SJSA1 (cell line): ENCODE measurements at places on chromosomes 7 and 10.

GRCh38 chr7:134767520-134768168, 11.8 kb upstream of the CALD1 start:
- DNase-seq: no peak

DNA sequence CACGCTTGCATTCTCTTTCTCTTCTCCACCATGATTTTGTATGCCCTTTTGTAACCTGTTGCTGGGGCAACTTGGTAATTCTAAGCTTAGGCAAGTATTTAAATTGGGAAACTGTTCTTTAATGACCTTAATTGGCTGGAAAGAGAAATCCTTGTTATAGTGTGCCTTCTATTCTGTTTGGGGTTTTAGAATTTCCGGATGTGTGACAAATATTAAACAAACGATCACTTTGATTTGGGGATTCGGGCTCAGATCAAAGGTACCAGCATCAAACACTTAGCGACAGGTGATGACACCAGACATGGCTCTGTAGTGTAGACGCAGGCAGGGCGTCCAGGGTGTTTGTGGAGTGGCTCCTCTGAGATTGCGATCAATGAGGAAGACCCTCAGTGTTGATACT, 55.0 kb downstream of the RAB11FIP2 start:
- no peak for DNase-seq

DNA sequence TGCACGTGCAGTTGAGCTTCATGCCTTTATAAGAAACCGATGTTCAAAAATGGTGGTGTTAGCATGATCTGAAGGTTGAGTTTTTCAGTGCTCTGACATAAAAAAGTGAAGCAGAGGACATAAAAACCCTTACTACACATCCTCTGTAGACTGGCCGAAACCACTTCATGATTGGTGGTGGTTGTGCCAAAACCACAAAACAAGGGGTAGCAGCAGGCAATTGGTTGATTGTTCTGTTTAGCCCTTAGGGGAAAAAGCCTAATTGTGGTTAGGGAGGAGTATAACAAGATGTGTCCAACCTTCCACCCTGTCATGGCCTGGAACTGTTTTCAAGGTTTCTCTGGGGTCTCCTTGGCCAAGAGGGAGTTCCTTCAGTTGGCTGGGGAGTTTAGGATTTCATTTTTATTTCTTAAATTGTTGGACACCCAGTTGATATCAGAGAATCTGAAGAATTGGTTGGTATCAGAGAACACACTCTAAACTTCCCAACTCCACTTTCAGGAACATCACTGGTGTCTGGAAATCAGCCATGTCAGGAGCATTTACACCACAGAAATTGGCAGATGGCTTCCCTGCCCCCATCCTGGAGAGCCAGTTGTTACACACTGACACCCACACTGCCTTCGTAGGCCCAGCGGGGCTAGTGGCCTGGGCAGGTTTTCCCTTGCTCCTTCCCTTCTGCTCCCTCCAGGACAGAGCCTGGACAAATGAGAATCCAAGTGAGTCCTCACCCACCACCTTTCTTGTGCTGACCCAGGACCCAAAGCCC, 18.8 kb downstream of the MRPS24 start:
- DNase-seq: no peak

GRCh38 chr10:114767101-114767985, 54.2 kb upstream of the FHIP2A start:
- no peak for DNase-seq

DNA sequence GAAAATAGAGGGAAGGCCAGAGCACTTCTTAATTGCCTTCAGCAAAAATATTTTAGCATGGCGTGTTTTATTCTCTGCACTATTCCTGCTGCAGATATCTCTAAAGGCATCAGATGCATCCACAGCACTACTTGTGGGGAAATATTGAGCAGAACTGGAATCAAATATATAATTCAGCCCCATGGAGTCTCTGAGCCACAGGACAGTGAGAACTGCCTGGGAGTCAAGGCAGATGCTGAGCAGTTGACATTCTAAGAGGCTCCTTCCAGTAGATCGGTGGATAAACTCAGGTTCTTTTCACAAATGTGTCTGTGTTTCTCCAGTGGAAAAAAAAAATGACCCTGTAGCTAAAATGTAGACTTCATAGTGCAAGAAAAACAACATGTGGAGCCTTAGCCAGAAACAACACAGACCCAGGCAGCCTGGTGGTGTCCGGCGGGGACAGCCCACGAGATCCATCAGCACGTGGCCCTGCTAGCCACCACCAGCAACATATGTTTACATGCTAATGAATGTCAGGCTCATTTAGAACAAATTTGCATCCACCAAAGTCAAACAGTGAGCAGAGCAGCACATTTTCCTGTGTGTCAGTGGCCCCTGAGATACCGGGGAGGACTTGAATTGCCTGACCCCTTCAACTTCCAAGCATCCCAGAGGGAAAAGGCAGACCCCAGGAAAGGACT, 123.3 kb upstream of the PFKP start:
- no peak for DNase-seq

DNA sequence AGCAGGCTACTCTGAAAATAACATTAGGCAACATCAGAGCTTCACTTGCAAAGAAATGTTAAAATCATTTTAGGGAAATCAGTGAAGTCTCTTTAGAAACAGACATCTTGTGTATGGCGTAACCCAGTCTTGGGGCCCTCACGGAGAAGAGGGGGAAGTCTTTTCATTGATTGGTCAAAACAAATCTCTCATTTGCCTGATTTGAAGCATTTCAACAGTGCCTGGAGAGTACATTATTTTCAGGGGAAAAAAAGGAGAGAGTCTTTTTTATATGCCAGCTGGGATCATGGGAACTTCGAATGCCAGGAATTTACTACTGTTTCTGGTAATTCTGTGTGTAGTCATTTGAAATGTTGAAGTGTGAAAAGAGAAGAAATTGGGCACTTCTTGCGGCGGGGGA, 471.4 kb downstream of the PLXDC2 start:
- DNase-seq: no peak

DNA sequence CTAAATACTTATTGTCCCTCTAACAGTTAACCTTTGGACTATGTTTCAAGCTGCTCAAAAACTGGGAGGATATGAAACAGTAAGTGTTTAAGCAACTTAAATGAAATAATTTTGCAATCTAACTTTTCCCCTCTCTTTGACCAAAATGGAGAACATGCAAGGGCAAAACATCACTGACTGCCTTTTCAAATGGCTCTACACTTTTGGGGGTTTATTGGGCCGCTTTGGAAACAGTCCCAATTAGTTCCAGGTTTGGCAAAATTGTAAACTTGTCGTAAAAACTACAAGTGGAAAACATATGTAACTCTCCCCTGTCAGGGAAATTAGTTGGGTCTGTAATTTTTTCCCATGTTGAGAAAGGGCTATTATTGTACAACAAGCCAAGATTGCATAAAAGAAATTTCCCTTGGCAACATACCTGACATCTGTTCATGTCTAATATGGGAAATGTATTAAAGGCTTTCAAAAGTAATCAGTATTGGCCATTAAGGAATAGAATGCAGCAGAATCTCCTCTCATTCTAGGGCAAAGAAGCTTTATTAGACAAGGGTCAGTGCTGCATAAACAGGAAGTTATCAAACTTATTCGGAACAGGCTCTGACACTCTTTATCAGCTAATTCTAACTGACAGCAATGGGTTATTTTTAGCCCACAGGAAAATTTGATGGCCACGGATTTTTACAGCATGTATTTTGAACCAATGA, 157.9 kb downstream of the ARID5B start:
- no peak for DNase-seq

DNA sequence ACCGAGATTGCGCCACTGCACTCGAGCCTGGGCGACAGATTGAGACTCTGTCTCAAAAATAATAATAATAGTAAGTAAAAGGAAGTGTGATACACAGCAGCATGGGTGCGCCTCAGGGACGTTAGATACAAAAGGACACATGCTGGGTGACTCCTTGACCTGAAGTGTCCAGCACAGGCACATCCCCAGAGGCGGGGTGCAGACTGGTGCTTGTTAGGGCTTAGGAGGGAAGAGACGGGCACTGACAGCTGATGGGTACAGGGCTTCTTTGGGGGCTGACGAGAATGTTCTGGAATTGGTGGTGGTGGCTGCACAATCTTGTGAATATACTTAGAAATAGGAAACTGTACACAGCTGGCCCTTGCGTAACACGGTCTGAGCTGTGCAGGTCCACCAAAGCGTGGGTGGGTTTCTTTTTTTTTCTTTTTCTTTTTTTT, 61.8 kb upstream of the DNAJB6 start:
- no peak for DNase-seq

DNA sequence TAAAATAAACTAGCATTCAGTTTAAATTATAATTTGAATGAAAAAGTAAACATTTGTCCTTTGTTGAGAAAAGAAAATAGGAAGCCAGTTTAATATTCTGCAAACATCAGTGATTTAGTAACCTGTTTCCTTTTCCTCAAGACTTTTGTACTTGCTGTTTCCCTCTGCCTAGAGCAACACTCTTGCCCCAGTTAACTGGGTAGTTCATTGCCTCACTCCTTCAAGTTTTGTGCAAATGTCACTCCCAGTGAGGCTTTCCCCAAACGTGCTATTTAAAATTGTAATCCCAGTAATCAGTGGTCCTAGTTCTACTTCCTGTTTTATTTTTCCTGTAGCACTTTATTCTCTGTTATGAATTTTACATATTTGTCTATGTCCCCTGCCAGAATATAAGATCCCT, 23.8 kb downstream of the DLD start:
- no peak for DNase-seq

DNA sequence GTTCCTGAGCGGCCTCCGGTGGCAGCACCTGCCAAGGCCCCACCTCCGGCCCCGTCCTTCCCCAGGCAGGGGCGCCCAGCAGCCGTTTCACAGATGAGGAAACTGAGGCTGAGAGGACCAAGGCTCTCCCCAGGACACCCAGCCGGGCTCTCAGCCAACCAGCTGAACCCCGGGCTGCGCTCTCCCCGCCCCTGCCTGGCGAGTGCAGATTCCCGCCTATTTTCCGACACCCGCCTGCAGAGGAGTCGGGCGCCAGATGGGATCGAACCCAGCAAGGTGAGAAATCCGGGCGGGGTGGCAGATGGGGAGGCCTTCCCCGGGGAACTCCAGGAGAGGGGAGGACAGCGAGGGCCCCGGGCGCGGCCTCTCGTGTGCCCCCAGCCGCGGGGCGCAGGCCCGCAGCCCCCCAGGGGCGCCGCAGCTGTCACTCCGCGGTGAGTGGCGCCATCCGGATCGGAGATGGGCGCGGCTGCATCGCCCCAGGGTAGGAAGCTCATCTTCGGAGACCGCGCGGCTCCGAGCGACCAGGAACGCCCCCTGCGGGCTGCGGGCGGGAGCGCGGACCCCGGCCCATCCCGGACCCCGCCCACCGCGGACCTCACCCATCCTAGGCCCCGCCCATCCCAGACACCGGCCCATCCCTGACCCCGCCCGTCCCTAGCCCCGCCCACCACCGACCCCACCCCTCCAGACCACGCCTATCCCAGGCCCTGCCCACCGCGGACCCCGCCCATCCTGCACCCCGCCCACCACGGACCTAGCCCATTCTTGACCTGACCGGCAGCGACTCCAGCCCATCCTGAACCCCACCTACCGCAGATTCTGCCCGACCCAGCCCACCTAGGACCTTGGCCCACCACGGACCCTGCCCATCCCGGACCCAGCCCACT, 90.3 kb downstream of the MICALL2 start:
- DNase-seq: no peak

- no peak for DNase-seq
Measured at GRCh38 chr7:120089968-120090367, 183.0 kb upstream of the KCND2 start.

- no peak for DNase-seq
Measured at GRCh38 chr10:77071956-77072355, 565.7 kb downstream of the KCNMA1 start.
